Fibroblast of gingiva (primary cell): ENCODE measurements at places on chromosomes 1 and 21.

- DNase-seq: no peak
These were observed 1526.1 kb downstream of the KCNT2 start for GRCh38 chr1:195082183-195082582.

- no peak for DNase-seq
These were observed 38.6 kb downstream of the LHX4 start for GRCh38 chr1:180268556-180269075.

DNA sequence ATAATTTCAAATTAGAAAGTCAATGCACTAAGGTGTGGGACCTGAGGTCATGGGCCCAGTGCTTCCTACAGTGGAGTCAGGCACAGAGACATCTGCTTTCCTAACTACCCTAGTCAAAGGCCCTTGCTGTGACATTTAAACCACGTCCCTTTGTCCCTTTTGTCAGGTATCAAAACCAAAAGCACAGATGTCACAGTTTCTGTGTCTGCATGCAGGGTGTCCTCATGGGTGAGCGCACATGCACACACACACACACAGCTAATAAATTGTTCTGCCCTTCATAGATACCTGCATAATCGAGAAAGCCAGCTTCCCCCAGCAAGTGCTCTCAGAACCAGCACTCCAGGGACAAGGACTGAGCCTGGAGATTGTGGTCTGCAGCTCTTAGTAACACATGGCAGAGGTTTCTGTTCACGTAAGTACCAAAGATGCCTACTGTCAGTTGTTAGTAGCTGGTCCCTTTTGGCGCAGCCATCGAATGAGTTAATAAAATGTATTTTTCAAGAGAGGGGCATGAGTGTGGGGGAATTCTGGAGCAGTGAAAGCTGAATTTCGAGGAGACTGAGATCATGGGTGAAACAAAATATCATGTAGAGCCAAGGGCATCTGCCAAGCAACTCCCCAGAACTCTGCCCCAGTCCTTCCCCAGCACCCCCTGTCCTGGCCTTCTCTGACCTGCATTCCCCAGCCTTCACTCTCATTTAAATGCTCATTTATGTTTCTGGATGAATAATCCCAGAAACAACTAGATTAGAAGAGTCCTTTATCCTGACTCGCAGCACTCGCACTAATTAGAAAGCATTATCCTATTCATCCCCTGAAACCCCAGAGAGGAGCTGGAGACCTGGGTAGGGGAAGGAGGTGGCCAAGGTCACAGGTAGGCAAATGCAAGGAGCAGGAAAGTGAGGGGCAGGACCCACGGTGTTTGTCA, 25.5 kb downstream of the TNR start:
- DNase-seq: no peak

- DNase-seq: no peak
These were observed 146.8 kb upstream of the DMRTA2 start for GRCh38 chr1:50570066-50570468.

- no peak for DNase-seq
These were observed 15.9 kb downstream of the PEA15 start for GRCh38 chr1:160221089-160221488.

GRCh38 chr1:21672478-21673276, 3.5 kb upstream of the RAP1GAP start:
- no peak for DNase-seq

DNA sequence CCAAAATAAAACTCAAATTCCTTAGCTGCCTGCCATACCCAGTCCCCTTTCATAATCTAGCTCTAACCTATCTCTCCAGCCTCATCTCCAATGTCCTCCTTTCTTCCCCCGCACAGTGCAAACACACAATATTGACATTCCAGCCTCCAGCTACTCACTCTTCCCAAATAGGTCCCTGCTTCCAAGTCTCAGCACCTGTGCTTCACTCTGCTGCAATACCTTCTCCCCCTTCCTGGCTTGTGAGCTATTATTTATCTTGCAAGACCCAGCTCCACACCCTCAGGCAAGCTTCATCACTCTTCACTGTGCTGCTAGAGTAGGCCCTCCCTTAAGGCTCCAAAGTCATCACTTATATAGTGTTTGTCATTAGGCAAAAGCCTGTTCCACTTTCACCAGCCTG, 9.7 kb downstream of the PLPP3 start:
- DNase-seq: no peak

DNA sequence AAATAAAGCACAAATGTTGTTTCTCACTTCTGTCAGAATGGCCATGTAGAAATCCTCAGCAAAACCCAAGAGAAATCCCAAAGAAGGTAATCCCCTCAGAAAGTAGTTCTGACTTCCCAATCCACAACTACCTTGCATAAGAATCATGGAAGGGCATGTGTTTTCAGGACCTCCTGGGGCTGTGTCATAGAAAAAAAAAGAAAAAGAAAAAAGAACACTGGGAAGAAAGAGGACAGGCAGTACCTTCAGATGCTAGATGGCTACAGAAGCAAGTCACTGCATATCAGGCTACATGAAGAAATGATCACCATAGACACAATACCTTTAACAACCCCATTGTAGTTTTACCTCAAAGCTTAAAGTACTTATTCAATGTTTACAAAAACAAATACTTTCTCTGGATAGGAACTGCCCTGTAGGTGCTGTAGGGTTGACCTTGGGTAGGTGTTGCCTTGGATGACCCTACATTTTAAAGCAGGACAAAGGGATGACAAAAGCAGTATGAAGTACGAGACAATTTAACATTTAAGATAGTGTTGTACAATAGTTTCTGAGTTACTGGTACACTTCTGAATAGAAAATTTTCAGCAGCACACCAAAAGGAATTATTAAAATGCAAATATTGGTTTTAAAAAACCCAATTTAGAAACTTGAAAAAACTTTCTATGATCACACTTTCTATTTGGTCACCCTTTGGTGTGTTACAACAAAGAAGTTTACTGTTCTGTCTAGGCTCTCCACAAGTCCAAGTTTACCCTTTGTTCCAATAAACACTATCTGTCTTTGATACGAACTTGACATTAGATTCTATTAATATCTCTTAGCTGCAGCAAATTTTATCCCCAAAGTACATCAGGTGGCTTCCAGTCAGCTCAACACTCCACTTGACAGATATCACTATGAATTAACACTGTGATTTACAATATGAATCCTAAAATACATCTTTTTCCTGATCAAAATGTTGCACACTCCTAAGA, 5.0 kb downstream of the TRIT1 start:
- no peak for DNase-seq

GRCh38 chr1:226335661-226336060, 26.7 kb upstream of the LIN9 start:
- DNase-seq: no peak

- DNase-seq: peak; percentile 81
These were observed 1.1 kb upstream of the PPM1J start for GRCh38 chr1:112716133-112716720.

DNA sequence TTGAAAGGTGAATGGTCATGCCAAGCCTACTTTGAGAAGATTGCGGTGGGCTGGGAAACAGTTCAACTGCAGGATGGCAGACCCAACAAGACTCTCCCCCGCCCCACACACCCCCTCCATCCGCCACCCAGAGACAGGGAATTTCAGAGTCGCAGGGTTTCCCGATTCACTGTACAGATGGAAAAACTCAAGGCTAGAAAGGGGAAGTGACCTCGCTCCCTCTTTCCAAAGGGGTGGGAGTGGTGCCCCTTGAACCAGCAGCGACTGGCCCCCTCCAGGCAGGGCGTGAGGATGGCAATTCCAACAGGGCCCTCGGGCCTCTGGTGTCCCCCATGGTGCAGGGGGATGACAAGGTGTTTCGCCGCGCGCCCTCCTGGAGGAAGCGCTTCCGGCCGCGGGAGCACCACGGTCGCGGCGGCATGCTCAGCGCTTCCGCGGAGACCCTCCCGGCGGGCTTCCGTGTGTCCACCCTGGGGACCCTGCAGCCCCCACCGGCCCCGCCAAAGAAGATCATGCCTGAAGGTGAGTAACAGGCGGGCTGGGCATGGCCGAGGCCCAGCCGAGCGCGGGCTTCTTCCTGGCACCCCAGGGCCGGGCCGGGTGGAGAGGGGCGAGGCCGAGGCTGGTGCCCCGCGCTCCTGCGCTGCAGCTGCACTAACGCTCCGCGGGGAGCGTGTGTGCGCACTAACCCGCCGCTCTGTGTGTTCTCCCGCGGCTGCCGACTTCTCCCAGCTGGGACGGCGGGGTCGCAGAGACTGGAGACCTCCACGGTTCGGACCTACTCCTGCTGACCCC, 10.4 kb downstream of the MYOG start:
- no peak for DNase-seq

GRCh38 chr1:201384406-201384782, 6.9 kb upstream of the TNNT2 start:
- DNase-seq: no peak

DNA sequence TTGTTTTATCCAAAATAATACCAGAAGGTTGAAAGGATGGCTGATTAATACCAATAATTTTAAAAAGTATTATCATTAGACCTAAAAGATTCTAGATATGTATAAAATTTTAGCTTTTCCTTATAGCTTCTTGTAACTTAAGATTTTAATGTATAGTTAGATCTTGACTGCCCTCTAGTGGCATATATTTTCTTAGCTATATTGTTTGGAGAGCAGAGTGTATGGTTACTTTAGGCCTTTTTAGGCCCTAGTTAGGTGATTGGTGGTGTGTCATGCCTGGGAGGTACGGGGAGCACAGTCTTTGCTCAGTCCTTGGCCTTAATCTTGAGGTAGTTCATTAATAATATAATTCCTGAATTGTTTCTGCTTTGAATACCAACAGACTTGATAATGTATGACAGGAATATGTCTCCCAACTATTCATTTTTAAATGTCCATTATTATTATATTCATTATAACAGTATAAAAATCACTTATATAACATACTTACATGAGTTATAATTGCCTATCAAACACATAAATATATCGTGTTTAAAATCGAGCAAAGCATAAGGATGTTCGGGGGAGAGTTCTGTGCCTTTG, 328.4 kb downstream of the ZP4 start:
- DNase-seq: peak; percentile 35

DNA sequence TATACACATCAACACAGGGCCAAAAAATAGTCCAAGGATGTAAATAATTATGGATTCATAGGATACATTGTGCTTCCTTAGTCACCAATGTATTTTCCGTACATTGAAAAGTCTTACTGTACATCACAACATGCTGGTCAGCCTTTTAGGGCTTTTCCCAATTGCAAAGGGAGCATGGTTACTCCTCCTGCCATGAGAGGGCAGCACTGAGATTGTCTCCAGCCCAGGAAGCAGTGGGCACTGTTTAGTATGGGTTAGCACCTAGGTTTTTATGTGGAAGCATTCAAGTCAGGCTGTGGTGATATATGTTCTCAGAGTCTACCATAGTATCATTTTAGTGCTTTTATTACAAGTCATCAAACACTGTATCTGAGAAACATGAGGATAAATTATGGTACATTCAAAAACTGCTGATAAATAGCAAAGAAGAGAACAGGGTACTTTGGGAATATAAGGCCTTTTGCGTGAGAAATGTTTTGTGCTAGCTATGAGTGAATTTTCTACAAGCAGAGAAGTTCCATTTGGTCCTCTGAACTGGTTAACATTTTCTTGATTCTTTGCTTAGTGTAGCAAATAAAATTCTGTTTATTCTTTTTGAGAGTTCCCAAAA, 34.0 kb downstream of the ST6GALNAC5 start:
- DNase-seq: peak; percentile 48

DNA sequence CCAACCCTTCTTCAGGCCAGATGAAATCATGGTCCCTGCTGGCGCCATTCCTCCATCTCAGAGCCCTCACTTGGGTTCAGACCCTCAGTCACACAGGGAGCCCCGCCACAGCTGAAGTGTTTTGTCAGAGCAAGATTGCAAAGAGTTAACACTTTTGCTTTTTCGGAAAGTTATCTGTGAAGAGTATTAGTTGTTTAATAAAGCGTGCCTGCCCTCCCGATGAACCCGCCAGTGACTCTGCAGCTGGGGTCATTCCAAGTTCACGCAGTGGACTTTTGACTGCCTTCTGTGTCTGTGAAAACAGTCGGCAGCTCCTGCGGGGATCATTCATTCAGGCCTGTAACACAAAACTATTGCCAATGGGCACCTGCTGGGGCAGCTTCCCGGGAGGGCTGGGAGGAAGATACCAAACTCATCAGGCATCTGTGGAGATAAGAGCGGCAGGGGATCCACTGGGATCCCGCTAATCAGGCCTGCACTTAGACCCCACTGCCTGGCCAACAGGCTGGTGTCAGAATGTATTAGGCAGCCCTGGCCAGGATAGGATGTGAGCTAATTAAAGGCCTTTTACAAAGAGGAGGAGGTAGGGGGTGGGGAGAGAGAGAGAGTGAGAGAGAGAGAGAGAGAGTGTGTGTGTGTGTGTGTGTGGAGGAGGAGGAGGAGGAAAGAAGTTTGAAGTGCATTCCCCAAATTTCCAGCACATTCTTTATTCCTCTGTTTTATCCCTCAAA, 184.5 kb downstream of the DHRS3 start:
- DNase-seq: no peak

GRCh38 chr1:75725861-75726361, 1.4 kb downstream of the ACADM start:
- DNase-seq: no peak

- DNase-seq: peak; percentile 68
These were observed 41.0 kb downstream of the DEGS1 start for GRCh38 chr1:224223819-224224714.

- peak; percentile 16 for DNase-seq
These were observed 204.8 kb downstream of the SETD4 start for GRCh38 chr21:35855484-35855883.
